ENCODE measurements at places on chromosomes 12 and 14.

- DNase-seq: no peak
These were observed 25.5 kb downstream of the SLC17A8 start for GRCh38 chr12:100382338-100382737.

DNA sequence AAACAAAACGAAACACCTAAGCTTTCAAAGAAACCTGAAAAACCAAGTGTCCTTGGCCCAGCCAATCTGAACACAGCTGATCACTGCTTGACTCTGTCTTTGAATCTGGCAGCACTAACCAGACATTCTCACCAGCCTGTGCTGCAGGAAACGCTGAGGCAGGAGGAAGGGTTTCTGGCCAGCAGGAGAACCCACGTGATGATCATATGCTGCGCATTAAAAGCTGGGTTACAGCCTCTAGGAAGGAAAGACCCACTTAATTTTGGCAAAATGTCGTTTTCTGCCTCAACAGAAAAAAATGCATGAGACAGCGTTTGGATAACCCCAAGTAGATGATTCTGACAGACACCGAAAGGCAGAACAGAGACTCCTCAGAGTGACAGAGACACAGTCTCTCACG, 9.8 kb downstream of the APPL2 start:
- DNase-seq: peak; percentile 94

DNA sequence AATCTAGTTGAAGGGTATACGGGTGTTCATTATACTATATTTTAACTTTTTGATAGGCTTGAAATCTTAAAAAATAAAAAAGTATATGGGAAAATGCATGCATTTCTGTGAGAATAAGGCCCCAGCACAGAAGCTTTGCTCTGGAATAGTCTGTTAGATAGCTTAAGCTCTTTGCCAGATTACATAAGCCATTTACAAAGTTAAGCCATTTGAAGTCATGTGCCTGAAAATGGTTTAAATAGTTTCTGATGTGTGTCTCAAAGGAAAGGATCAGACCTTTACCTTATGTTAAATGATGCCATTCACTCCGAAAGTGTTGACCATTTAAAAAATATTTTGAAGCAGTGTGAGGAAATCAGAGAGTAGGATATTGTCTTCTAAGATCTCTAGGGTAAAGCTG, 51.3 kb downstream of the WASHC4 start:
- no peak for DNase-seq

- no peak for DNase-seq
These were observed 50.5 kb downstream of the STX2 start for GRCh38 chr12:130788515-130788914.

- no peak for DNase-seq
These were observed 552.6 kb upstream of the ATP2B1 start for GRCh38 chr12:90261283-90261682.

Data from HS-5 (cell line).